Natural killer cell treated with Interleukin-12 subunit alpha and Interleukin-12 subunit beta and Interleukin-15 and Interleukin-18, amount 100 ng/mL, for 72 hours (primary cell): ENCODE measurements at places on chromosomes 11 and 22. TPM values are rescaled to one million over a fixed set of nuclear protein-coding genes. Genes with fewer than 3 reads are reported as not detected.

- DNase-seq = no peak
Observed at GRCh38 chr11:130211144-130211543, 51.6 kb downstream of the ST14 start.

GRCh38 chr11:1822648-1823375 is 12.0 kb upstream of the SYT8 start:
- DNase-seq = no peak

DNA sequence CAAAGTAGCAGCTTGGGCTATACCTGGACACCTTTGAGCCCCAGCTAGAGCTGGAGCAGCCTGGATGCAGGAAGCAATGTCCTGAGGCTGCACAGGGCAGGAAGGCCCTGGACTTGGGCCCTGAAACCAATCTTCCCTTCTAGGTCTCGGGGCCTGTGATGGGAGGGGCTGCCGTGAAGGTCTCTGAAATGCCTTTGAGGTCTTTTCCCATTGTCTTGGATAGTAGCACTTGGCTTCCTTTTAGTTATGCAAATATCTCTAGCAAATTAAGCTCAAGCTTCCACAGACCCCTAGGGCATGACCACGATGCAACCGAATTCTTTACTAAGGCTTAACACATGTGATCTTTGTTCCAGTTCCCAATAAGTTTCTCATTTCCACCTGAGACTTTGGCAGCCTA is 40.0 kb downstream of the LINC01488 start:
- DNase-seq = no peak

FIBIN gene
- total RNA-seq = not detected
